CD4-positive, alpha-beta memory T cell (primary cell): ENCODE measurements at places on chromosomes 4 and X.

DNA sequence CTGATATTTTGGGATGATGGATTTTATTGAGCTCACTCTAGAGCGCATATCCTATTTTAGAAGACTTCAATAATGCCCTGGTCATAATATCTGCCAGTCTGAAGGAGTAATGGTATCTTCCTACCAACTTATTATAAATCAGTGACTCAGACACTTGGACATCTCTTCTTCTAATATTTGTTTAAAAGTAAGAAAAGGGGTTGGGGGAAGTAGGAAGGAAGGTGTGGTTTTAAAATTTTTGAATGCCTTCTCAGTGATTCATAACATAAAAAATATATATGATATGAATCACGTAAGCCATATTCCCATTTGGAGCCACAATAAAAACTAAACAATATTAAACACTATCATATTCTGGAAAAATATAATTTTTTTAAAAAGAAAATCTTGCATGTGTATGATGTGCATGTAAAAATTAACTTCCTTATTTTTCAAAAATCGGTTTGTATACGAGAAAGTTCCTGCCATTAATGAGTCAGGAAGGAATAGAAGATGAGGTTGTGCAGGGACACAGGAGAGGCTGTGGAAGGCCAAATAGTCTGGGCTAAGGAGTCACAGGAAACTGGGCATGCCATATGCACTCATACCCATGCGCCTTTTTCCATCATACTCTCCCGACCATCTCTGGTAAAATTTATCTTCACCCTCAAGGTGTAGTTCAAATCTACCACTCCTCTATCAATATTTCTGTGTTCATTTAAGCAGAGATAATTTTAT, 286.5 kb downstream of the EPHA5 start:
- no peak for DNase-seq

GRCh38 chr4:139647184-139647583, 18.4 kb upstream of the MGST2 start:
- DNase-seq, result no peak

DNA sequence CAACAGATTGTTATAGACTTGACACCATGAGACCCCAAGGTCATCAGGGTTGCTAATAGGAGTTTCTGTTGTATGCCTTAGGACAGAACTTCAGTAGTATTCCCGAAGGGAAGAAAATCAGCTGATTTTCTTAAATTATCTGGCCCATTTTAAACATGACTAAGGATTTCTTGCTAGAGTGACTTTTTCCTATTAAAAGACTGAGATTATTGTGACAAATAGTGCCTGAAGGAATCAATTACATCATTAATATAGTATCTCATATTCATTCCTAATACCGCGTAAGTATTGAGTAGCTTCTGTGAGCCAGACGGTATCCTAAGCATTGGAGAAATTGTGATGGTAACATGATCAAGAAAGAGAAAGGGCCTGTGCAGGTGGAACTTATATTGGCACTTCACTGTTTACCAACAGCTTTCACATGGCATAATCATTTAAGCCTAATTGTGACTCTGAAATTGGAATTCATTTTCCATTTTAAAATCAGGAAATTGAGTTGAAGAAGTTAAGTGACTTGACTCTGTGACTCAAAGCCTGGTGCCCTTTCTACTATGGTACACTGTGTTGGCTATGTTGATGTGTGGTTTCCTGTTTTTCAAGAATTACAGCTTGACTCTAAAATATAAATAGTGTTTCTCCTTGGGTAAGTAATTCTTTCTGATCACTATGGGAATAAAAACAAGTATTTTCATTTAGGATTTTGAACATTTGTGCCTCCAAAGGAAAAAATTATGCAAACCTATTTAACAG, 4.1 kb downstream of the AFF1 start:
- DNase-seq, result peak; percentile 21

DNA sequence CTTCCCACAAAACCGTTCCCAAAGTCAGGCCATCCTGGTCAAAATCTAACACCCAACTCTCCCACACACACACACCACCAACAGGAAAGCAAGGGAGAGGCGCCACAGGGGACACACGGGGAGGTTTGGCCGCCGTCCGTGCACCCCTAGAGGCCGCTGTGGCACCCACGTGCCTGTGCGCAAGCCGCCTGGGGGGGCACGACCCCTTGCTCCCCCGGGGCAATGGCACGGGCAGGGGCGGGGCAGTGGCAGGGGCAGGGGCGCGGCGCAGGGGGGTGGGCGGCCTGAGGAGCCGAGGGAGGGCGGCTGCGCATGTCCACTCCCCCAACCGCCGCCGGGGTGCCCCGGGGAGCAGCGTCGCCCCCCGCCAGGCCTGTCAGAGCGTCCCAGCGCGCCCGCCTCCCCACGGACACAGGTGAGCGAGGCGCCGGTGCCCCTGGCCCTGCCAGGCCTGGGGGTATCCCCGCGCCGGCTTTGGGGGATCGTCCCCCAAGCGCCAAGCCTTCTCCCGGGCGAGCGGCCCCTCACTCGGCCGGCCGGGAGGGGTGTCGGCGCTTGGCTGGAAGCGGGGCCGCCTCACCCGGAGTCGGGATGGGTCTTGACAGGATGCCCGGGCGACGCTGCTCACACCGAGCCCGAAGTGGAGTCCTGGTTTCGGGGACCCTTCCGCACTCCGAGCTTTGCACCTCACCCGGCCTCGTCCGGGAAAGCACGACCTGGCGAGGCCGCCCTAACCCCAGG, at the start of gene ERAS:
Gene ERAS, plus strand, starts transcription at position 379 of the 741 bp plus-strand sequence. CDS start 2,611 bp downstream, outside the sequence.
- DNase-seq, result no peak

DNA sequence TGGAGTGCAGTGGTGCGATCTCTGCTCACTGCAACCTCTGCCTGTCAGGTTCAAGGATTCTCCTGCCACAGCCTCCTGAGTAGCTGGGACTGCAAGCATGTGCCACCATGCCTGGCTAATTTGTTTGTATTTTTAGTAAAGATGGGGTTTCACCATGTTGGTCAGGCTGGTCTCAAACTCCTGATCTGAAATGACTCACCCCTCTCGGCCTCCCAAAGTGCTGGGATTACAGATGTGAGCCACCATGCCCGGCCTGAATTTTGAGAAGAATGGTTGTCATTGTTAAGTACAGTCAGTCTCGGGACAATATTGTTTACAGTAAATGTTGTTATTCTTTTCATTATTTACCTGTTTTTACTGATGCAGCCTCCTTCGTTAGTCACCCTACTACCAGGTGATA, 1226.2 kb upstream of the TENM3 start:
- DNase-seq, result no peak

- DNase-seq, result no peak
Measured at GRCh38 chrX:108070891-108071290, 20.5 kb downstream of the PSMD10 start.

DNA sequence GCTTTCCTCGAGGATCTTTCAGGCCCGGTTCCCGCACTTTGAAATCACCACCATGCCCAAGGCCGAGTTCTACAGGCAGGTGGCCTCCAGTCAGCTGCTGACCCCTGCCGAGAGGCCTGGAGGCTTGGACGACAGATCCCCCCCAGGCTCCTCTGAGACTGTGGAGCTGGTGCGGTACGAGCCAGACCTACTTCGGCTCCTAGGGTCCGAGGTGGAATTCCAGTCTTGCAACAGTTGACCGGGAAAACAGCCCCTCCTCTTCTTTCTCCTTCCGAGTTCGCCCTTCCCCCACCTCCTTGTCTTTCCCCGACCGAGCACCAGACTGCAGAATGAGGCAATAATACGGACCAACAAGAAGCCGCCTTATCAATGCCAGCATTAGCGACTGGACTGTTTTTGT, 54.4 kb downstream of the ELF4 start:
- no peak for DNase-seq

DNA sequence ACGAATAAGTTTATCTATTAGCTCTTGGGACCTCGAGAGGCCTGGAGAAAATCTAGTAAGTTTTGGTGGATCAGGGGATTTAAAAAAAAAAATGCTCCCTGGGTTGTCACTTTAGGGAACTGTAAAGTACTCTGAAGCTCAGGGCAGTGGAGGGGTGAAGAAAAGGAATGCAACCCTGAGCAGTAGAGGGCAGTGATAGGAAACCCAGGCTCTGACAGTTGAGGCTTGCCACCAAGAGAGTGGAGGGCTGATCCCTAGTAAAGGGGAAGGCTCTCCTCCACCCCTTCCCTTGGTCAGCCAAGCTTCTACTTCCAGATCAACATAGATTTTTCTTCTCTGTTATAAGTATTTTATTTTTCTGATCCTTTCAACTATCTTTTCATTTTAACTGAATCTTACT, 73.1 kb downstream of the FBXO8 start:
- no peak for DNase-seq

DNA sequence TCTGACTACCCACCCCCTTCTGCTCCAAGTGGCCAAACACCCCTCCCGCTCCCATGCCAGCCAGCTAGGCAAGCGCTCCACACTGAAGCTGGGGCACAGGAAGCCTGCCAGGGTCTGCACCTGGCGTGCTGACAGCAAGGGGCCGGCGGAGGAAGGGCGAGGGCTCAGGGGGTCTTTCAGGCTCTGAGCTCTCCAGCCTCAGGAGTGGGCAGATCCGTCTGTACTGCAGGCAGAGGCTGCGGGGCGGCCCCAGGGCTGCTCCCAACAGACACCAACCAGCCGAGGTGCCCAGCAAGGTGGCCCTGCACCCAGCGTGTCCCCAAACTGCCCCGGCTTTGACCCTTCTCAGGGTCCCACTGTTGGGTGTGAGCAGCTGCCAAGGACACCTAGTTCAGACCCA, 14.8 kb downstream of the FAM53A start:
- no peak for DNase-seq

GRCh38 chr4:56803471-56803870, 18.0 kb downstream of the SPINK2 start:
- DNase-seq, result no peak

- no peak for DNase-seq
Measured at GRCh38 chr4:25753239-25753638, 97.6 kb downstream of the SLC34A2 start.

DNA sequence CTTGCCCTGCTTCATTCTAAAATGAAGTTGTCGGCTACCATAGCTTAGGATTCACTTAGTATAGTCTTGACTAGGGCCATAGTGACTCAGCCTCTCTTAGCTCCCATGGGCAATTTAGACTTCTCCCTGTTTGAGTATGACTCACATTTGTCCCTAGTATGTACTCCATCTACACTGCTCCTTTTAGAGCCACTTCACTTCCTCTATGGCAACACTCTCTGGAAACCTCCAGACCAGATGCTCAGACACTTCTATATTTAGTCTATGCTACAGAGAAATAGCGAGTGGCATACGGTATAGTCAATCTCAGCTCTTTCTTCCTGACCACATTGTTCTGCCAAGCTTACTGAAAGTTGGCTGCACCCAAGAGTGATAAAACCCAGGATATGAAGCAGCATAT, 11.2 kb downstream of the MEPE start:
- DNase-seq, result no peak

DNA sequence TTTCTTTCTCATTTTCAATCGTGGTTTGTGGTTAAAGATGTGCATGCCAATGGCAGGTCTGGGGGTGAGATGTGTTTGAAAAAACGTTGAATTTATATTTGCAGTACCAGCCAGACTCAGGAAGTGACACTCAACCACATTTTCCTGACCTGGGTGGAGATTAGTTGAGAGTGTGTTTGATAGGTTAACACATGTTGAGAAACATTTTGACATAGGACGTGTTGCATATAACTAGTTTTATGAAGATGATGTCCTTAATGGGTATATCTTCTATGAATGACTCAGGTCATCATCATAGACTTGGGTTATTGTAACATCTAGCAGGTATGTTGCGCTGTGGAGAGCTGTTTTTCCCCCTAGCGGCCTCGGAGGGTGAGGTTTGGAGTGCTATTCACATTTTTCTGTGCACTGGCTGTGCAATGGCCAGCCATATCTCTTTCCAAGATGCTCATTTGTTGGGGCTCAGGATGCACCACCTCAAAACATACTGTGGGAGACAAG, 21.7 kb upstream of the CD38 start:
- peak; percentile 93 for DNase-seq

- DNase-seq, result no peak
Measured at GRCh38 chrX:38313190-38313589, 14.1 kb downstream of the RPGR start.

GRCh38 chr4:27638163-27638915, 777.7 kb downstream of the STIM2 start:
- DNase-seq, result no peak

GRCh38 chr4:108371282-108371681, 202.6 kb upstream of the LEF1 start:
- no peak for DNase-seq

- no peak for DNase-seq
Measured at GRCh38 chrX:40262157-40263013, 164.6 kb upstream of the BCOR start.

- DNase-seq, result peak; percentile 73
Measured at GRCh38 chr4:89242864-89243732, 64.5 kb downstream of the GPRIN3 start.

GRCh38 chr4:113435893-113436292, 325.6 kb downstream of the CAMK2D start:
- no peak for DNase-seq

- DNase-seq, result no peak
Measured at GRCh38 chr4:21490682-21491081, 457.9 kb downstream of the KCNIP4 start.

GRCh38 chr4:101337688-101338087, 9.6 kb downstream of the PPP3CA start:
- no peak for DNase-seq

DNA sequence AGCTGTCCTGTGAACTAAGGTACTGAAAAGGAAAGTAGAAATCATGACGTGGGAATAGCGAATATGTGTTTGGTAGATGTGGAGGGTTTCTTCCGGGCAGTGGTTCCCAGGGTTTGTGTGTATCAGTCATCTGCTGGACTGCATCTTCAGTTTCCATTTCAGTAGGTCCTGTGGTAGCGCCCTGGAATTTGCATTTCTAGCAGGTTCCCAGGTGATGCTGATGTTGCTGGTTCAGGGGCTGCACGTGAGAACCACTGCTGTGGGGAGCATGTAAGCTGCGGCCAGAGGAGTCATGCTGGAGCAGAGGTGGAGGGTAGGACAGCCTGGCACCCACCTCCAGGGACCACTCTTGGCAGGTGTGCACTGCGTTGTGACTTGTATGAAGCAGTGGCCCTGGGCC, 47.1 kb downstream of the ARHGAP10 start:
- no peak for DNase-seq
